ENCODE measurements at places on chromosomes 3 and 15.

DNA sequence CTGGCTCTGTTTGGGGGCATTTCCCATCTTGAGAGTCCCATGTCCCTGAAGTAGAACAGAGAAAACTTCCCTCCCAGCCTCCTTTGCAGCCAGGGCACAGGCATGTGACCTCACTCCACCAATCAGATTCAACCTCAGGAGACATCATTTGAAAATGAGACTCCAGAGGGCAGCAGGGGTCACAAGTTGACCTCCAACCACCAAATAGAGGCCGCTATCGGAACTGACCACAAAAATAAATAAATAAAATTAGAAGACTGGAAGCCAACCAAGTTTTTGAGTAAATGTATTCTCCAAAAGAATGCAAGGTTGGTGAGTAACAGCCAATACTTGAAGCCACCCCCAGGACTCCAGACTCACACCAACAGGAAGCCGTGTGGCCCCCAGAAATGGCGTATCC, 106.5 kb downstream of the CHSY1 start:
- DNase-seq: no peak

DNA sequence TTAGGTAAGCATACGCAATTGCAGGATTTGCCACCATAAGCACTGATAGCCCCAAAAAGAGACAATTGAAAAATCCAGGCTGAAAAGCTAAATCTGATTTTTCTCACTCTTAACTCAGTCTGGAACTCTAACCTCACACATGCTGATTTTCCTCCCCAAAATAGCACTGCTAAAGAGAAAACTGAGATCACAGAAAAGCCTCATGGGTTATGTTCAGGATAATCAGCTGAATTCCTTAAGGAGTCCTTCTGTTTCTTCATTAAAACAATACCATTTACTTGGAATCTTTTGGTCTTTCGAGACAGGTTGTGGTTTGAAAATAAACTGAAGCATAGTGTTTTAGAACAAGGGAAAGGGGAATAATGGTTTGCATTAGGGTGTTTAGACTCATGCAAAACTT, 144.3 kb upstream of the LRRN1 start:
- no peak for DNase-seq

GRCh38 chr3:14227856-14228255, 49.2 kb downstream of the LSM3 start:
- DNase-seq: no peak

- DNase-seq: no peak
Measured at GRCh38 chr3:129514110-129514509, 14.3 kb upstream of the RHO start.
